ENCODE measurements at places on chromosomes 12 and 14.

- H3K36me3 ChIP-seq: no peaks in the 10 kb centered on the region
- no peak overlapping the region for H3K4me3 ChIP-seq
- no peaks in the 10 kb centered on the region for H3K27me3 ChIP-seq
- peaks cover 6% of the 10 kb centered on the region for H3K4me1 ChIP-seq
- no peak overlapping the region for H3K27ac ChIP-seq
- DNase-seq: no peak
Measured at GRCh38 chr12:96883571-96883970, 23.5 kb upstream of the NEDD1 start.

DNA sequence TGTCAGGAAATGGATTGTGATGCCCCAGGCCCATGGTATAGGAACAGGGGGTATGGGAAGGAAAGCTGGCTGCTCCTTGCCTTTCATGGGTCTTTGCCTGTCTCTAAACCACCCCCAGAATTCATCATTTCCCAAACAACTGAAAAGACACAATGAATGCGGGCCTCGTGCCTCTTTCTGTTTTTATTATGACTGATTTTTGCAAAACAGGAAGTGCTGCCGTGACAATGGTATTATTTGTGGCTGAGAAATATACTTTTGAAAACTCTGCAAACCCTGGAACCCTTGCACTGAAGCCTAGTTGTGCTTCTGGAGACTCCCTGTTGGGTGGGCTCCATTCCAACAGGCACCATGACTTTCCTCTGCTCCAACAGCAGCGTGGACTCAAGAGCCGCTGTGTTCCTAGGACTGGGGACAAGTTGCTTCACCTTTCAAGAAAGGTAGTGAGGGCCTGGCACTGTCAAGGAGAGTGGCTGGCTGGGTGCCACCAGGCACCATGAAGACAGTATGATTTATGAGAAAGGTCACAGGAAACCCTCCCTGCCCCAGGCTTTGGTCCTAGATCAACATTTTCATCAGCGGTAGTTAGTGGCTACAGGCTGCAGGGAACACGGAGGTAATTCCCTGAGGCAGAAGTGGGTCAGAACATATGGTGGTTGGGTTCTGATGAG is 4.8 kb upstream of the DGLUCY start:
- no peaks in the 10 kb centered on the region for H3K27me3 ChIP-seq
- peaks cover 23% of the 10 kb centered on the region for H3K4me1 ChIP-seq
- DNase-seq: peak; percentile 58
- no peak overlapping the region for H3K4me3 ChIP-seq
- peak overlapping the region; percentile 68 for H3K27ac ChIP-seq

DNA sequence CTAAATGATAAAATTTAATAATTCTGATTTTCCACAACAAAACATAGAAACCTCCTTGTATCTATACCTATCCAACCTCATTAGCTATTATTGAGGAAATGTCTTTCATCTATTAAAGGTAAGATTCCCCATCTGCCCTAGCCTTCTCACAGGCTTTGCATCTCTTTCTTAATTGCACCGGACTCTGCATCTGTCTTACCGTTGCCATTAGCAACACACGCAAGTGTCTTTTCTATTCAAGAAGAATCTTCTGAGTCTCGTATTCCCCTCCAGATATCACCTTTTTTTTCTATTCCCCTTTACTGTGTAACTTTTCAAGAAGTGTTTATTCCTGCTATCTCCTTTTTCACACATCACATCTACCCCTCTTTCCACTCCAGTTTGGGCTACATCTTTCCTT is 500.0 kb downstream of the NOVA1 start:
- H3K4me1 ChIP-seq: no peaks in the 10 kb centered on the region
- no peak overlapping the region for H3K27ac ChIP-seq
- no peak overlapping the region for H3K4me3 ChIP-seq
- no peak for DNase-seq
- no peaks in the 10 kb centered on the region for H3K27me3 ChIP-seq

GRCh38 chr12:27572486-27573255 is 48.7 kb downstream of the PPFIBP1 start:
- DNase-seq: no peak
- H3K27ac ChIP-seq: peak overlapping the region; percentile 57
- H3K4me3 ChIP-seq: no peak overlapping the region
- peaks cover 35% of the 10 kb centered on the region for H3K4me1 ChIP-seq
- no peaks in the 10 kb centered on the region for H3K27me3 ChIP-seq

- DNase-seq: no peak
- H3K36me3 ChIP-seq: no peaks in the 10 kb centered on the region
- H3K4me1 ChIP-seq: no peaks in the 10 kb centered on the region
- H3K4me3 ChIP-seq: no peak overlapping the region
- no peaks in the 10 kb centered on the region for H3K27me3 ChIP-seq
- H3K27ac ChIP-seq: no peak overlapping the region
Measured at GRCh38 chr12:79162147-79162772, 297.7 kb downstream of the SYT1 start.
